ENCODE measurements at places on chromosomes 1 and 21.

DNA sequence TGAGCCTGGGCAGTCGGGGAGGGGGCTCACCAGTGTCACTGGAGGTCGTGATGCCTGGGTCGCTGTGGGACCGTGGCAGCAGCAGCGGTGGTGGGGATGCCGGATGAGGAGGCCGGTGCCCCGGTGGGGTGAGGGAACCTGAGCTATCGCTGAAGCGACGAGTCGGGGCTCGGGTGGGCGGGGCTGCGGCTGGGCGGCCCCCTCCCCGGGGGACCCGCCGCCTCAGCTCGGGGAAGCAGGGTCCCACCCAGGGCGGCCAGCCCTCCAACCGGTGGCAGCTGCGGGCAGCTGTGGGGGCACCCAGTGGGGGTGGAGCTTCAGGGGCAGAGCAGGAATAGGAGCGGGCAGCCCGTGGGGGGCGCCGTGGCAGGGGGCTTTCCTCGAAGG, 5.0 kb downstream of the ENTREP3 start:
- no peak for DNase-seq

DNA sequence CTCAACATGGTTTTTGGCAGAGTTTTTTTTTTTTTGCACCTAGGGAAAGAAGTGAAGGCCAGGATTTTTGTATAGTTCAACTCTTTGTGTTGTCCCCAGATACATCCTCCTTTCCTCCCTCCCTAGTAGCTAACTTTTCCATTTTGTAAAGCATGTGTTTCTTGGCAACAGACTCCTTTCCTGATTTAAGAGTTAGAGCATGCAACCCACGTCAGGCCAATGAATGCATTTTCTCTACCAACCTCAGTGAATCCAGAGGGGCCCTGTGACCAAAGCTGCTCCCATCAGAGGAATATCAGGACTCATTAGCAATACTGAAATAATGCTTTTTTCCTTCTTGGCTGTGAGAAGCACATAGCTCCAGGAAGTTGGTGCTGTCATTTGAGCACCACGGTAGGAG, 287.2 kb downstream of the LMO4 start:
- no peak for DNase-seq

- DNase-seq: no peak
Measured at GRCh38 chr21:45905196-45905595, 76.4 kb upstream of the COL6A1 start.

- DNase-seq: no peak
Measured at GRCh38 chr1:203289982-203290260, 15.4 kb upstream of the BTG2 start.

GRCh38 chr1:151334822-151335221, 7.6 kb upstream of the PI4KB start:
- DNase-seq: no peak

DNA sequence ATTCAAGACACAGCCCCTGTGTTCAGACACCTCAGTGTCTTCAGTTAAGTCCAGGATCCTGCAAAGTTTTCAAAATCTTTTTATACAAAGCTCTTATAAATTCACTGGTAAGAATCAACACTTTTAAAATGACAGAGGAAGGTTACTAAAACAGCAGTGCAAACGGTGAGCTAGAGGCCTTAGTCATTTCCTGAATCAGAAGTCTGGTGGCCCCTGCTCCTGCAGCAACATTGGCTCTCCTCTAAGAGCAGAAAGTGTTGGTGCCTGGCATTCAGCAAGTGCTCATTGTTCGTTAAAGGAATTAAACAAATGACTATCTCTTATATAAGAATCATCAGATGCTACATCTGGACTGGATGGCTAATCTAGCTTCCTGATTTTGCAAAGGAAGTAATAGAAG, 282.9 kb downstream of the PTGER3 start:
- no peak for DNase-seq

- no peak for DNase-seq
Measured at GRCh38 chr1:33725037-33725436, 138.8 kb upstream of the HMGB4 start.

- no peak for DNase-seq
Measured at GRCh38 chr1:166988974-166989515, at the start of gene MAEL. MAEL (plus strand) TSS chr1:166989280; CDS start chr1:166989353, 73 bp downstream.

DNA sequence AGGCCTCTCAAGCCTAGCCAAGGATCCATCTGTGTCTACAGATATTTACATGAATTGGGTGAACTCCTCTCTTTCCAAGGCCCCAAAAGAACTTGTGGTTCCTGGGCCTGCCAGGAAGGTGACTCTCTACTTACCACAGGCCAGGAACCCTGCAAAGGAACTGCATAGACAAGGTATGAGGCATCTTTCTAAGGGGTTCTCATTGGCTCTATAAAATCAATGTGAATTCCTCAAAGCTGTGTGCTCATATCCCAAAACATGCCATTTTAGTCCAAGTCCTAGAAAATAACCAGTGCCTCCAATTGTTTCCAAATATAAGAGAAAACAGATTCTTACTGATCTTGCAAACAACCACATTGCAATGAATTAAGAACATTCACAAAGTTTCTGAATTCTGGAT, 39.9 kb upstream of the RGL1 start:
- DNase-seq: no peak

- DNase-seq: no peak
Measured at GRCh38 chr1:246166841-246167240, 340.2 kb downstream of the SMYD3 start.

DNA sequence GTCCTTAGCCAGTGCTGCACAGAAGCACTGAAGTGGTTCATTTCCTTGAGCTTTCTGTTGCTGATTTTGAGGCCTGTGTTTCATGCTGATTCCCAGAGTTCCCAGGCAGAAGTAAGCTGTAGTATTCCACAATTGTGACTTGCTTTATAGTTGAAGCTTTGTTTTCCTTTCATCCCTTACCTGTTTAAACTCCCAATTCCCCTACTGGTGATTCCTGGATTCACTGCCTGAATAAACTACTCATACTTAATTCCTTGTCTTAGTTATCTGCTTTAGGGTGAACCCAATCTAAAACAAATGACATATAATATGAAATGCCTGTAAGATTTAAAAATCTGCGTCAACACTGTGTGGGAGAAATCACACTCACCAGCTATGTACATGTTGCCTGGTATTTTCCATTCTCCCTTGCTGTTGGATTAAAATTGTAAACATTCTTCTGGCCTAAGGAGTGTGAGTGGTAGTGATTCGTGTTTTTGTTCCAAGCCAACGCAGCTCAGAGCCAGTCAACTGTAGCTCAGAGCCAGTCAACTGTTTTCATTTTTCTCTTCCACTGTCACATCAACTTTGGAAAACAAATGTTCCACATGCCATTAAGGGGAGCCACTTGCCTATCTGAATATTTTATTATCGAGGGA, 879.4 kb downstream of the MRPL39 start:
- DNase-seq: no peak

DNA sequence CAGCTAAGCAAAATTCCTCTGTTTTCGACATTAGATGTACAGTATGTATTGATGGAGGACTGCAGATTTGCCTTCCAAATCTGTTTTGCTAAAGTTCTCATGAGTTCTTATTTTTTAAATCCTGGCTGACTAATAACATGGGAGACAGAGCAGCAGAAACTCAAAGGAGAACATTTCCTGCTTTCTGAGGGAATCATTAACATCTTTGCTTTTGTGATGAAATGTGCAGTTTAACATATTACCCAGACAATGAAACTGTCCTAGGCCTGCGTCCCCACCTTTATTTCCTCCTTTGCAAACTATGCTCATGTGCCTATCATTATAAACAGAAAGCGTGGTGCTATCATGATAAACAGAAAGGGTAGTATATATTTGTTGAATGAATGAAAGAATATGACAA, 149.9 kb downstream of the ZP4 start:
- DNase-seq: no peak

- peak; percentile 13 for DNase-seq
Measured at GRCh38 chr1:241817956-241818612, 29.9 kb upstream of the EXO1 start.

GRCh38 chr1:214739621-214740238, 136.7 kb downstream of the CENPF start:
- no peak for DNase-seq

GRCh38 chr1:50271337-50271736, 151.9 kb downstream of the DMRTA2 start:
- no peak for DNase-seq

DNA sequence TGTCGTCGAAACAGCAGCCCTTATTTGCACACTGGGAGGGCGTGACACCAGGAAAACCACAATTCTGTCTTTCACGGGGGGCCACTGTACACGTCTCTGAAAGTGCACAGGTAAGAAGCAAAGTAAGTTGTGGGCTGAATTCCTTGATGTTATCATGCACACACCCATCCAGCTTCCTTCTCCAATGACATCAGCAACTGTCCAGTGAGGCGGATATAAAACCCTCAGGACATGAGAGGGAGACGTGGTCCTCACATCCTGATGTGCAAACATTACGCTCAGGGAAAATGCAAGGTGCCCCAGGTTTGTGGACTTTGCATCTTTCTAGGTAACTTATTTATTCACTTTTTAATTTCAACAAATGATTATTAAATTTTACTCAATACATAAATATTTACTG, 3.0 kb downstream of the TFF1 start:
- no peak for DNase-seq

- no peak for DNase-seq
Measured at GRCh38 chr1:29754573-29755375, 518.5 kb downstream of the PTPRU start.
